ENCODE measurements at places on chromosomes 3 and 15.

DNA sequence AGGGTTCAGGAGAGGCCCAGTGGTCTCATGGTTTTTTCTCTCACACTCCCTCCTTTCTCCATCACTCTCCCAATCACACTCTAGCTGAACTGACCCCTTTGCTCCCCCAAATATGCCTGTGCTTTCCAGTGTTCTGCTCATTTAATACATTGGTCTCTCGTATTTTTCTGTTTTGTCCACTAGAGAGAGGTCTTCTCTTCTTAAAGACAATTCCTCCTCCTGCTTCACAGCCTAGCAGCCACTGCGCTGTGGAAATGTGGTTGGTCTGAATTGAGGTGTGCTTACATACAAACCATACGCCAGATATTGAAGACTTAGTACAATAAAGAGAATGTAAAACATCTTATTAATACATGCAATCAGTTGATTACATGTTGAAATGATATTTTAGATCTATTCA lies 60.6 kb upstream of the XCR1 start:
- no peak for DNase-seq

DNA sequence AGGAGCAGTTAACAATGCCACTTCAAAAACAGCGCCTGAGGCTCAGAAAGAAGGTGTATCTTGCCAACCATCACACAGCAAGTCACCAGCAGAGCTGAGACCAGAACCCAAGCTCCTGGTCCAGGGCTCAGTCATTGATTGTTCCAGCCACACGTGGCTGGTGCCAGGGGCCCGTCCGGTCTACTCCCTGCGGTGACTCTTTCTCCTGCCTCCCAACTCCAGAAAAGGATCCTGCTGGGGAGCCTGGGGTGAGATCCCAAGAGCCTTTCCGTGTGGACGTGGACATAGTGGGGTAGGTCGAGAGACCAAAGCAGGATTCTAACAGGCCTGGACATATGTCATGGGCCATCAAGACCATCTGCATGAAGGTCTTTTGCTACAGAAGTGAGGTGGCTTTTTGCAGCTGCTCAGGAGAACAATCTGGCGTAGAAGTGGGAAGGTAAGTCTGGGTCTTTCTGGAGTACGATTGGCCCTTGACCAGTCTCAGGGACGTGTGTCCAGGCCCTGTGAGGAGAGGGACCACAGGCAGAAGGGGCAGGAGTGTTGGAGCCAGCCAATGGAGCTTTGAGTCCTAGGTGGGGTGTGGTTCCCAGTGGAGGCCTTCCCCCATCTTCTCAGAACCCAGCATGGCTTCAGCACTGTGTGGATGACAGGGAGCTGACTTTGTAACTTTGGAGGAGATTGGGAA lies 105.4 kb downstream of the HMG20A start:
- peak; percentile 6 for DNase-seq

DNA sequence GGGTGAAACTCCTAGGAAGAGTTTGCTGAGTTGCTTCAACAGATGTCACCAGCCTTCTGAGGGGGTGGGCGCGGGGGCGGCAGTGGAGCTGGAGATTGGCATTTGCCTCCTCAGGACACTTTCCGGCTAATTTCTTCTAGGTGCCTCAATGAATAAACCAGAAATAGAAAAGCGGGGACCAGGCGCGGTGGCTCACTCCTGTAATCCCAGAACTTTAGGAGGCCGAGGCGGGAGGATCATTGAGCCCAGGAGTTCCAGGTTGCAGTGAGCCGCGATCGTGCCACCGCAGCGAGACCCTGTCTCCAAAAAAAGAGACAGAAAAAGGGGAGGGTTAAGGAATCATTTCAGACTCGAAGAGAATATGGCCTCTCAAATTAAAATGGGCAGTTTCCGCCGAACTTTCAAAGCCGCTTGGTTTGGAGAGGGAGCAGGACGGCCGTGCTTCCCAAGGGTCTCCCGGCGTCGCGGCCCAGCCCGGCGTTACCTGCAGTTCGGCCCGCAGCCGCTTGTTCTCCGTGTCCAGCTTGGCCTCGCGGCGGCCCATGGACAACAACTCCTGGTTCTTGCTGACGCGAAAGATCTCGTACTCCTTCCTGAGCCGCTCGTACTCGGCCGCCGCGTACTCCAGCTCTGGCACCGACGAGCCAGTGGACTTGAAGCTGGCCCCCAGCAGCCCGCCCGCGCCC lies 587 bp downstream of the NPHP3 start:
- DNase-seq = no peak

- no peak for DNase-seq
Observed at GRCh38 chr3:127529346-127530188, 61.0 kb downstream of the TPRA1 start.

DNA sequence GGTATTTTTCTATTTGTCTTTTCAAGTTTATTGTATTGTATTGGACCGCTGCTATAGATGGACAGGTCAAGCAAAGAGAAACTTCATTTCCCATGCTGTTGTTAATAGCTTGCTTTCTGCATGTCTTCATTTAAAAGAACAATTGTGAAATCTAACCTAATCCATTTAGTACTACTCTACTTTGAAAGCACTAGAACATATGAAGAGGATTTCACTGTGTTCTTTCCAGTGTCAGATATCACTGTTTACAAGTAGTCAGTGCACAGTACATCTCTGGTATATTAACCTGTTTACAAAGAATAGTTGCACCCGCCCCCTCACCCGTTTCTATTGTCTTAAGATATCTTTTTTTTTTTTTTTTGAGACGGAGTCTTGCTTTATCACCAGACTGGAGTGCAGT lies 21.8 kb upstream of the EDEM1 start:
- DNase-seq = no peak

GRCh38 chr3:132265028-132265427 lies 52.2 kb upstream of the ACP3 start:
- DNase-seq = no peak

GRCh38 chr15:89999676-90000185 lies 1.4 kb upstream of the ZNF710 start:
- no peak for DNase-seq

GRCh38 chr3:112382543-112383160 lies 49.7 kb downstream of the CD200 start:
- DNase-seq = no peak

DNA sequence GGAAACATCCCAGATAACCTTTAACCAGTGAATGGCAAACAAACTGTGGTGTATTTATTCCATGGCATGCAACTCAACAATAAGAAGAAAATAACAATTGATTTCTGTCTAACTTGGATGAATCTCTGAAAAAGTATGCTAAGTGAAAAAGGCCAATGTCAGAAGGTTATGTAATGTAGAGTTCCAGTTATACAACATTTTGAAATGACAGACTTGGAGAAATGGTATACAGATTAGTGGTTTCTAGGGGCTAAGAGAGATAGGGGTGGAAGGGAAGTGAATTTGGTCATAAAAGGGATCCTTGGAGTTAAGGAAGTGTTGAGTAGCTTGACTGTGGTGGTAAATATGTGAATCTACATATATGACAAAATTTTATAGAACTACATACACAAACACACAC lies 269.4 kb upstream of the SUCLG2 start:
- no peak for DNase-seq

DNA sequence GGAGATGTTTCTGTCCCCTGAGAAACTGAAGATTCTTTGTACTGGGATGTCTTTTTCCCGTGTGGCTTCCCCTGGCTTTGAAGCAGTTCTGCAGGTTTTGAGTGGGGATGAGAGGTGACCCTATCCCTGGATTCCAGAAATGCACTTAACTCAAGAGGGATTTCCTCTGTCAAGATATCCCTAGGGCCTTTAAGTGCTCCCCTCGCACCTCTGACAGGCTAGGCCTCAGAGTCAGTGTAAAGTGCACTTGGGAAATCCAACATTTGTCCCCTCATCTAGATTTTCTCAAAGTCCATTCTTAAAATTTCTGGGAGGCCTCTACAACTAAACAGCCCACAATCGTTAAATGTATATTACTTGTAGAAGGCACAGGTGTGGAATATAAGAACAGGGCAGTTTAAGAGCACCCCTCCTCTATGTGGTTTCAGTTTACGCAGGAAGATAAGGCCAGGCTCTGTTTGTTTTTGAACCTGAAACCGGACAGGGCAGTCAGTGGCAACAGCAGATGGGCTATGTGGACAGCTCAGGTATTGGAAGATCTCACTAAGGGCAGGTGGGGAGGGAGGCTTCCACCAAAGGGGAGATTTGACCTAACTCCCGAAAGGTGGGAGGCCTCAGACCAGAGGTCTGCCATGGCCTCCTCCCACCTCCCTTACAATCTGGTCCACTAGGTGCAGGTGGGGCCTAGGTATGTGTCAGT lies 4.8 kb downstream of the C3orf52 start:
- DNase-seq = no peak

GRCh38 chr15:83435782-83436181 lies 11.4 kb upstream of the SH3GL3 start:
- DNase-seq = no peak

DNA sequence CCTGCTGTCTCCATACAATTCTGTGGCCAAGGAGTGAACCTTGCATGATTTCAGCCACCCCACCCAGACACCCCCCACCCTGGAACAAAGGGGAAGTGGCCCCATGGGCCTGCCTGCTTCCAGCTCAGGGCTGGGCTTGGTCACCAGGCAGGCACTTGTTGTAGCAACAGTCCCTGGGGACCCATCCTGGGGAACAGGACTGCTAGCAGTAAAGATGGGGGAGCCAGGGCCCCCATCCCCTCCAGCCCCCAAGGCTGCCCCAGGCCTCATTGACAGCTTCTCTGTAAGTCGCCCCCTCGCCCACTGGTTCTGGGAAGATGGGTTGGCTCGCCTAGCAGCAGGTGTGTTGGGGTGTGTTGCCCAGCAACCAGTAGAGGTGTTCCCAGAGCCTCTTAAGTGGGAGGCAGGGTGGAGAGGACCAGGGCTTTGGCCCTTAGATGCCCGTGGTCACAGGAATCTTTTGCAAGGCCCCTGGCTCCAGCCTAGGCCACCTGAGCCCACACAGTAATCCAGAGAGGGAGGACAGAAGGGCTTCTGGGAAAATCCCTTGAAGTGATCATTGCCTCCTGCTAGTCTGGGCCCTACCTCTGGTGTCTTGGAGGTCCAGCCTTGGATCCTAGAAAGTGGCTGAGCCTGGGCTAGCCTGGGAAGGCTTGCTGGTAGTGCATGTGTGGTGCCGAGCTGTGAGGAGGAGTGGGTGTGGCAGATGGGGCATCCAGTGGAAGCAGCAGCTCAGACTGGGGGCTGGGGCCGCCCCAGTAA lies 48.9 kb downstream of the CYP11A1 start:
- no peak for DNase-seq

DNA sequence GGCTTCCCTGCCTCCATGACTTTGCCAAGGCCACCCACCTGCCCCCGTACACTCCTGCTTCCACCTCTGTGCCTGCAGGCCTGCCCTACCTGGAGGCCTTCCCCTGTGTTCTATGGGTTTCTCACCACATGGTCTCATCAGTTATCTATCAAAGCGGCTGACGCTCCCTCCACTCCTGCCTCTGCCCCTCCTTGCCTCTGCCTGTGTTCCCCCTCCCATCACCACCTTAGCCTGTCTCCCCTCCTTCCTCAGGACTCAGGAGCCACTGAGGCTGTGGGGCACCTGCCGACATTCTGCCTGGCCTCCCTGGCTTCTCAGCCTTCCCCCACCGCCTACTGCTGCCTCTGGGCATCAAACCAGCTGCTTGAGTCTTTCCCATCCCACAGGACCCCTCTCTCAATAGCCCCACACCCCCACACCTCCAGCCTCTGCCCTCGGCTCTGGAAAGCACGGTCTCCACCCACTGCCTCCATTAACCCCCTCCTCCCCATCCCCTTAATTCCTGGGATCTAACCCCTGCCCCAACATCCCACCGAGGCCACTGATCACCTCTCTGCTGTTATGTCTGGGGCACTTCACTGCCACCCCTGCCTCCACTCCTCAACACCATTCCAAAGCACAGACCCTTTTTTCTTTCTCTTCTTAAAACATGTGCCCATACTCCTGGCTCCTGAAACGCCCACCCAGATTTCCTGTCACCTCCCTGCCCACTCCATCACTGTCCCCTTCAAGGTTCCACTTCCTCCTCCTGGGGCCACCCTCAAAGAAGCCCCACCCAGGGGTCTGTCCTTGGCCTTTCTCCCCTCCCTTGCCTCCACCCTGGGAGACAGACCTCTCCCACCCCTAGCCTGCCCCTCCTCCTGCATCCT lies 24.4 kb upstream of the CYP11A1 start:
- DNase-seq = no peak

- DNase-seq = no peak
Observed at GRCh38 chr15:79166311-79166955, 75.9 kb upstream of the RASGRF1 start.

- DNase-seq = no peak
Observed at GRCh38 chr3:50296721-50297383, 2.4 kb downstream of the HYAL3 start.

DNA sequence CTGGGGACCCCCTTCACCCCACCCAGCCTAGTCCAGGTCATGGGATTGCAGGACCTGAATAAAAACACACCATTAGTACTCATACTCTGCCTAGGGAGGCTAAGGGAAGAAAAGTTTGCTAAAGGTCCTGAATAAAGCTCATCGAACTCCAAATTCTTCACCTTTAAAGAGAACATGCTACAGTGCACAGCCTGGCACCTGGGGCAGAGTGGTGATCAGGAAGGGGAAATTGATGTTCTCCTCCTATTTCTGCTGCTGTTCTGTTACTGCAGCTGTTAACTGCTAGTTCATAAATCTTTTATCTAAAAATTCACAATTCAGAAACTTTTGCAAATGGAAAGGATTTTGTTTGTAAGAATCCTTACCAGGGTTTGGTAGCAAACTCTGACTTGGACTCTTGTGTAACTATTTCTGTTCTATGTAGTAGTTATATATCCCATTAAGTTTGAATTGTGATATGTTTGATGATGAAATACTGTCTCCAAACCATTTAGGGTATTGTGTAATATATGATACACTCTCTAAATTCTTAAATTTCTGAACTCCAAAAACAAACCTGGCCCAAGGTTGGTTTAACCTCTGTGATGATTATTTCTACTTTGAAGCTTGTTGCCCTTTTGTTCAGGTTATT lies 27.9 kb downstream of the MCTP2 start:
- no peak for DNase-seq

- peak; percentile 89 for DNase-seq
Observed at GRCh38 chr3:185498503-185499396, at the start of gene TMEM41A. TMEM41A (minus strand) TSS chr3:185499035; CDS start chr3:185498961, 74 bp downstream.

DNA sequence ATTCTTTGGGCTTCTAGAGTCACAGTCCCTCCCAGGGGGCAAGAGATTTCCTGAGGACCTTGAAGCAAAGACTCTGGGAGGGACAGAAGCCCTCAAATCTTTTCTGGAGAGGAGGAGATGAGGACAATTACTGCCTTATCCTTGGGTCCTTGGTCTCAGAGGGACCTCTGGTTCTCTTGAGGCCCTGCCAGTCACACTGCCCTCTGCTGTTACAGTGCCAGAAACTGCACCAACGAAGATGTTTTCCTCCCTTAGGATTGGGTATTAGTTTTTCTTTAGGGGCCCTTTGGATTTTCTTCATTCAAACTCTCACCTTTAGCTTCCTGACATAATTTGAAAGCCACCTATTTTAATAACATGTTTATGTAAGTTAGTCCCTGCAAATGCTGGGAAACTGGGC lies 58.2 kb upstream of the SCN5A start:
- no peak for DNase-seq

GRCh38 chr3:129602730-129603560 lies 3.5 kb downstream of the PLXND1 start:
- no peak for DNase-seq

- no peak for DNase-seq
Observed at GRCh38 chr3:136856665-136857064, 5.3 kb upstream of the NCK1 start.

GRCh38 chr3:41726891-41727290 lies 235.0 kb downstream of the ULK4 start:
- DNase-seq = no peak

GRCh38 chr15:44066211-44066827 lies 128.8 kb downstream of the FRMD5 start:
- DNase-seq = peak; percentile 46

Measured in activated CD8-positive, alpha-beta memory T cell treated with anti-CD3 and anti-CD28 coated beads, Interleukin-2, amount 50 U/mL, for 4 hours (primary cell).